ENCODE measurements at places on chromosomes 13 and 19. TPM values are rescaled to one million over a fixed set of nuclear protein-coding genes. Genes with fewer than 3 reads are reported as not detected.

GRCh38 chr13:27128825-27129627, 42.6 kb downstream of the USP12 start:
- no peaks in the 10 kb centered on the region for H3K36me3 ChIP-seq
- no peaks in the 10 kb centered on the region for H3K27me3 ChIP-seq
- no peak for DNase-seq
- no peak overlapping the region for H3K27ac ChIP-seq
- no peak overlapping the region for H3K4me3 ChIP-seq

DNA sequence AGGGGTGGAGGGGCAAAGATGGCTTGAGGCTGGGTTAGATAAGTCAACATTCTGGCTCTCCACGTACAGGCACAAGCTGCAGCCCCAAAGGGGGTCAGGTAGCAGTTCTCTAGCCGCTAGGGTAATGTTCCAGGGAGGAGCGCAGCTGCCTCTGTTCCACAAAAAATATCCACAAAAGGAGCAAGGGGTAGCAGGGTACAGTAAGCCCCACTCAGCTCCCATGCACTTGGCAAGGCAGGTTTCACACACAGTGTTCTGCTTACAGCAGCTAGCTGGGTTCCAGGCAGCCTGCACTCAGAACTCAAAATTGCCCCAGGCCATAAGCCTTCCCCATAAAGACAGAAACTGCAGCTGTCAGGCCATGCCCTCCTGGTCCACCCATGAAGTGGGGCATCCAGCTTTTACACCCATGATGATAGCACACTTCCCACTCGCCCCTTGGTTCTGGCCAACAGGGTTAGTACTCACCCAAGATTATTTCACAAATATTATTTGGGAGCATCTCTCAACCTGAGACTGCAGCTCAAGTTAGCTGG, 130.0 kb downstream of the CYSLTR2 start:
- H3K4me1 ChIP-seq, result peaks cover 9% of the 10 kb centered on the region
- no peaks in the 10 kb centered on the region for H3K36me3 ChIP-seq
- no peaks in the 10 kb centered on the region for H3K27me3 ChIP-seq
- H3K27ac ChIP-seq, result peak overlapping the region; percentile 49

Gene ZNF506
- 16.5 TPM for total RNA-seq

Gene MEIOSIN
- total RNA-seq, result not detected

- H3K27me3 ChIP-seq, result no peaks in the 10 kb centered on the region
- no peaks in the 10 kb centered on the region for H3K4me1 ChIP-seq
- no peak for DNase-seq
- H3K27ac ChIP-seq, result no peak overlapping the region
Observed at GRCh38 chr13:94157705-94158218, 321.7 kb downstream of the DCT start.

Gene ZNF540
- 1.3 TPM for total RNA-seq

- H3K36me3 ChIP-seq, result no peaks in the 10 kb centered on the region
- no peaks in the 10 kb centered on the region for H3K4me1 ChIP-seq
- no peak for DNase-seq
- no peaks in the 10 kb centered on the region for H3K27me3 ChIP-seq
Observed at GRCh38 chr13:20473139-20473538, 52.5 kb downstream of the CRYL1 start.

Gene CLDND2
- not detected for total RNA-seq

Gene GRIN2D
- total RNA-seq, result under 0.01 TPM

Measured in fibroblast of lung (primary cell).